ENCODE measurements at places on chromosomes 13 and 19. TPM values are rescaled to one million over a fixed set of nuclear protein-coding genes. Genes with fewer than 3 reads are reported as not detected.

- DNase-seq: no peak
Measured at GRCh38 chr19:40277356-40278059, 7.6 kb downstream of the AKT2 start.

DNA sequence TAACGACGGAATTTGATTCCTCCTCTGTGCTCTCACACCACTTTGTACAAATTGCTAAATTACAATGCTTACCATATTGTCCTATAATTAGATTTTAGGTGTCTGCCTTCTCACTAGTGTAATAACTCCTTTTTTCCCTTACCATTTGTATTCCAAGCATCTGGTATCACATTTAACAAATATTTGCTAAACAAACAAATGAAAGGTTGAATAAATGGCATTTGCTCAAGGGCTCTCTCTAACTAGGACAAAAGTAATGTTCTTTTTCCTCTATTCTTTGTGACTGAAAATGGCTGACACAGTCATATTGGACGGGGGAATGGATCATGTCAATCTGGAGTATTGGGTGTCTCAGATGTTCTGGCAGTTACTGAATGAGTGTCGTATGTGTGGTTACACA lies 99.7 kb downstream of the ENOX1 start:
- no peak for DNase-seq

- DNase-seq: no peak
Measured at GRCh38 chr19:14511229-14511593, 7.0 kb downstream of the DNAJB1 start.

DNA sequence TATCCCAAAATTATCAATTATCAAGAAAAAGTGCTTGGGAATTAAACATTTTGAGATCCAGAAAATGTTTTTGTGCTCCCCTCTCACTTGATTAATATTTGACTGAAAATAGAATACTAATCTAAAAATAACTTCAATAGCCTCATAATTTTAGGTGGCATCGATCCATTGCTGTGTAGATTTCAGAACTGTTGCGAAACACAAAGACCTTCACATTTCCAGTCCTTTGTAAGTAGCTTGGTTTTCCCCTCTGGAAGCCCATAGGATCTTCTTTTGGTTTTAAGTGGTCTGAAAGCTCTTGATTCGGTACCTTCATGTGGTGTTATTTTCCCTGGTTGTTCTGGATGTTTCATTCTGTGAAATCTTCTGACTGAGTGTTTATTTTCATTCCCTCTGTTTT lies 176.5 kb downstream of the NUFIP1 start:
- DNase-seq: no peak

GRCh38 chr13:34421347-34421719 lies 520.7 kb upstream of the NBEA start:
- DNase-seq: no peak

DNA sequence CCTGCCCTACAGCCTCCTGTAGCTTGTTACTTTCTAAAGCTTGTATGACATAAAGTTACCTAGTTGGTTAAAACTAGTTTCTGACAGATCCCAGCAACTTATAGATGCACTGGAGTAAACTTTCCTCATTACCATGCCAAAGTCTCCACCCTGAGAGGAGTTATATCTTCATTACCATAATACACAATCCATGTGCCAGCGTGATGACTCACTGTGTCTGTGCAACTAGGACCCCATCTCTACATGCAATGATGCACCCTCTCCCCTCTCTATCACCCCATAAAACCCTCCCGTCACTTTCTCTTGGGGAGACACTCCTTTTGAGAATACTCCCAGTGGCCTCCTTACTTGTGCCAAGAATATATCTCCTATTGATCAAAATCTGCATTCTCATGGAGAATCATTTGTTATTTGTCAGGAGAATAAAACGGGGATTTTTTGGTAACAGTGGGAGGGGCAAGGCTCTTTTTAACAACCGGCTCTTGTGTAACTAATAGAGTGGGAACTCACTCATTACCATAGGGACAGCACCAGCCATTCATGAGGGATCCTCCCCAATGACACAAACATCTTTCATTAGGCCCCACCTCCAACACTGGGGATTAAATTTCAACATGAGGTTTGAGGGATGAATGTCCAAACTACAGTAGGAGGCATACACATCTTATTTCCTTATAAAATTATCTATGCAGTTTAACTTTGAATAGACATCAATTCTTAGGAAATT lies 235.1 kb upstream of the ATXN8OS start:
- DNase-seq: no peak

DNA sequence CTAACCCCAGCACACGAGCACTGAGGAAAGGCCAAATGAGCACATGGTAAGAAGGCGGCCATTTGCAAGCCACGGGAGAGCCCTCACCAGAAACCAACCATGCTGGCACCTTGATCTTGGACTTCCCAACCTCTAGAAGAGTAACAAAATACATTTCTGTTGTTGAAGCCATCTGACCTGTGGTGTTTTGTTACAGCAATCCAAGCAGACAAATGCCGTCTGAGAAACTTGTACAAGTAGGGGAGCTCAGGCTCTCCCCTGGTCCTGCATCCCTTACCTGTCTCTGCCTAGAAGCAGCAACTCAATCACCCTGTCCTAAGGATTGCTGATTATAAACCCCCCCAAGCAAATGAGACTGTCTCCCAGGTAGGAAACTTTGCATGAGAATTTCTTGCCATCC lies 255.0 kb upstream of the MAB21L1 start:
- DNase-seq: no peak

GRCh38 chr19:6750062-6750461 lies 10.6 kb downstream of the TRIP10 start:
- no peak for DNase-seq

GRCh38 chr19:48600679-48601417 lies 5.7 kb upstream of the SPACA4 start:
- no peak for DNase-seq

GRCh38 chr13:39811696-39812095 lies 156.2 kb downstream of the COG6 start:
- no peak for DNase-seq

DNA sequence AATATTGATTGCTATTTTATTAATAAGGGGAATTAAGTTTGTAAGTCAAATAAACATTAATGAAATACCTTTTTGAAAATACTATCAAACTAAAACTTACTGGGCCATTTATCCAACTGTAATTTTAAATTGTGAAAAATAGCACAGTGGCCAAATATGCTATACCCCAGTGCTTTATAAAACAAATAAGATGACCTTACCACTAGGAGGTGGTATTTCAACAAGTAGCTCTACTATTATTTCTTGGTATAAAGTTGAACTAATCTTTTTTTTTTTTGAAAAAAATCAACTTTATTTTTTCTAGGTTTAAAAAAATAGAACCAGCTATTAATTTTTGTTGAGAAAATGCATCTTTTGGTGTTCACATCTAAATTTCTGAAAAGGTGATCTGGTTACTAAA lies 14.7 kb downstream of the LACC1 start:
- no peak for DNase-seq

DNA sequence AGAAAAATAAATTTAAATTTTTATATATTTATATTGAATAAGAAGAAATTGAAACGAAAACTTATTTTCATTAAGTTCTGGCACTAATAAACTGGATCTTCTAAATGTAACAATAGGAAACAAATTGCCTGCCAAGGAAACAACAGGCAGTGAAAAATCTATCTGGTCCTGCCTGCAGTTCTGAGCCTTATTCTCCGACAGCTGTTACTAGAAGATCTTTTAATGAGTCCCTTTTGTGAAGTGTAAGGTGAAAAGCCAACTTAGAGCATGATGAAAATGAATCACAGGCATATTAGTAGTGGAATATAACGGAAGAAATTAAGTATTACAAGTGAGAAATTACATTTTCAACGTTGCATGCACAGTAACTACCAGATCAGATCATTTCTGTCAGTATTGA lies 1002.7 kb upstream of the PCDH20 start:
- DNase-seq: no peak

- no peak for DNase-seq
Measured at GRCh38 chr19:33819506-33819879, 22.8 kb downstream of the KCTD15 start.

- DNase-seq: no peak
Measured at GRCh38 chr13:44573790-44574465, 2.2 kb downstream of the TSC22D1 start.

DNA sequence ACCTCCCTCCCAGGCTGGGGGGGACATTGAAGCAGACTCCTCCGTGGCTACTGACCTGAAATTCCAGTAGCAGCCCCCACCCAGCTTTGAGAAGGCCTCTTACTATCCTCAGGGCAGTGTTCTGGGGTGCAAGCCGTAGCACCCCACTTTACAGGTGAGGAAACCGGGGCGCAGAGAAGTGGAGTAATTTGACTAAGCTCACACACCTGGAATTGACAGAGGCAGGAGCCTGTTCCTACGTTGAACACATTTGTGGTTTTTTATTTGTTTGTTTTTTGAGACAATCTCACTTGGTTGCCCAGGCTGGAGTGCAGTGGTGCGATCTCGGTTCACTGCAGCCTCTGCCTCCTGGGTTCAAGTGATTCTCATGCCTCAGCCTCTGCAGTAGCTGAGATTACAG lies 14.6 kb upstream of the S1PR4 start:
- DNase-seq: no peak

DNA sequence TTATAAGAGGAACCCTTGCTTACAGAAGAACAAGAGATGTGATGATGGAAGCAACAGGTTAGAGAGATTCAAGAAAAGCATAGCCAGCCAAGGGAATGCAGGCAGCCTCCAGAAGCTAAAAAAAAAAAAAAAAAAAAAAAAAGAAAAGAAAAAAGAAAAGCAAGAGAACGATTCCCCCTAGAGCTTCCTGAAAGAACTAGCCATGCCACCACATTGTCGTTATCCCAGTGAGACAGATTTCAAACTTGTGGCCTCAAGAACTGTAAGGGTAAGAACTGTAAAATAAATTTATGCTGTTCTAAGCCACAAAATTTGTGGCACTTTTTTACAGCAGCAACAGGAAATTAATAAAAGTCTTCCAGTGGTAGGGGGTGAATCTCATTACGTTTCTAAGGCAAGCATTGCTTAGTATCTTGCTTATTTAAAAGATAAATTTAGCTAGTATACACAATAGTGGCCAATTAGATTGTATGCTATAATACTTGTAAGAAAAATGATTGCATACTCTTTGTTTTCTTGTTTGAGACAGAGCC lies 21.8 kb downstream of the RFXAP start:
- DNase-seq: no peak

- no peak for DNase-seq
Measured at GRCh38 chr13:51332566-51333361, 6.7 kb upstream of the SERPINE3 start.

The TEX26 gene
- not detected for total RNA-seq

The FLT3 gene
- total RNA-seq: 0.15 TPM

The MAN2B1 gene
- total RNA-seq: 77.9 TPM

The ATP12A gene
- not detected for total RNA-seq

The PTOV1 gene
- 95.3 TPM for total RNA-seq
